Activated T-cell treated with anti-CD3 and anti-CD28 coated beads, Interleukin-2, amount 50 U/mL, for 72 hours (primary cell): ENCODE measurements at places on chromosomes 12 and 14. TPM values are rescaled to one million over a fixed set of nuclear protein-coding genes. Genes with fewer than 3 reads are reported as not detected.

SDSL gene
- 0.29 TPM for total RNA-seq

DNA sequence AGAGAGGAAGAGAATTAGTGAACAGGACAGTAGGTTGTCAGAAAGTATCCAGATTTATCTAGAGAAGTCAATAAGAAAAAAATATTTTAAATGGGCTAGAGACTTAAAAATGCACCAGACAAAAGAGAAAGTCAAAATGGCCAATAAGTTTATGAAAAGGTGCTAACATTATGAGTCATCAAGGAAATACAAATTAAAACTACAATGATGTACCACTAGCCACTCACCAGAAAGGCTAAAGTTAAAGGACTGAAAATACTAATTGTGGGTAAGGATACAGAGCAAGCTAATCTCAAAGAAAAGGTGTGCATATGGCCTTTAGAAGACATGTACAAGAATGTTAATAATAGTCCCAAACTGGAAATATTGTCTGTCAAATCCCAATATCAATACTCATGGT is 37.7 kb downstream of the C12orf50 start:
- no peak overlapping the region for H3K4me3 ChIP-seq
- no peak for DNase-seq
- H3K27ac ChIP-seq, result no peak overlapping the region
- H3K36me3 ChIP-seq, result no peaks in the 10 kb centered on the region
- peaks cover 10% of the 10 kb centered on the region for H3K27me3 ChIP-seq

FAM186B gene
- 0.74 TPM for total RNA-seq

KRT73 gene
- 0.36 TPM for total RNA-seq

KRT2 gene
- total RNA-seq, result not detected

MAP1LC3B2 gene
- total RNA-seq, result 2.0 TPM

- H3K4me1 ChIP-seq, result peaks cover 75% of the 10 kb centered on the region
- H3K4me3 ChIP-seq, result peak overlapping the region; percentile 87
- peak overlapping the region; percentile 97 for H3K27ac ChIP-seq
- H3K36me3 ChIP-seq, result peaks cover 22% of the 10 kb centered on the region
- DNase-seq, result no peak
These were observed 14.8 kb downstream of the LDHB start for GRCh38 chr12:21642707-21643389.

TPPP2 gene
- total RNA-seq, result not detected

APOF gene
- 0.28 TPM for total RNA-seq

DNA sequence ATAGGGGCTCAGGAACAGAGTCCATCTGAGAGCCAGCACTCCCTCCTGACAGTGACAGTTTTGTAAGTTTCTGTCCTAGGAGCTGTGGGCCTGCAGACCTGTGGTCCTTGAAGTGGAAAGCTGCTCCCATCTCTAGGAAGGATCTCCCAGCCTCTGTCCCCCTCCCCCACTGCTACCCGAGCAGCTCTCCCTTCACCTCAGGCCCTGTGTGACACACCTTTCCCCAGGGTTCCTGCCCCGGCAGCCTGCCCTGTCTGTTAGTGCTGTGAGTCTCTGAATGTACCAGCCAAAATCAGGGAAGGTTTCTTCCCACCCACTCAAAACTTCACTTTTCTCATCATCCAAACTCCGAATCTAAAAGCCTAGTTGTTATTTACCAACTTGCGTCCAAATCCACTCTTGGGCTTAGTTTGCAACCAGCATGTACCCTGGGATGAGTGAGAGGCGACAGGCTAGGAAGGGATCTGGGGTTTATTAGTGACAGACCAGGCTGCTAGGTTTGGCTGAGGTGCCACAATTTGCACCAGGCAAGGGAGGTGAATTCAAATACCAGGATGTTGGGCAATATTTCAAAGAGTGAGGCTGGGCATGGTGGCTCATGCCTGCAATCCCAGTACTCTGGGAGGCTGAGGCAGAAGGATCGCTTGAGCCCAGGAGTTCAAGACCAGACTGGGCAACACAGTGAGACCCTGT is 39.9 kb downstream of the NINJ2 start:
- H3K27ac ChIP-seq, result no peak overlapping the region
- no peaks in the 10 kb centered on the region for H3K36me3 ChIP-seq
- no peak for DNase-seq

DNA sequence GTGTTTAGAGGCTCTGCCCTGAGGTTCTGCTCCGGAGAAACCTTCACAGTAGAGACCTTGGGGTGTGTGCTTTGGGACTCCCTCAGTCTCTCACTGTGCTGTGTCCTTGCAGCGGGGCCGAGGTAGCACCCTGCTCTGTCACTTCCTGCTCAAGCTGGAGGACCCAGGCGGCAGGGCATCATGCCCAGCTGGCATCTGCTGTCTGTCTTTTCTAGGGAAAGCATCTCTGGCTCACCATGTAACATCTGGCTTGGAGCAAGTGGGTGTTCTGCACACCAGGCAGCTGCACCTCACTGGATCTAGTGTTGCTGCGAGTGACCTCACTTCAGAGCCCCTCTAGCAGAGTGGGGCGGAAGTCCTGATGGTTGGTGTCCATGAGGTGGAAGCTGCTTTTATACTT is 124.5 kb downstream of the ESRRB start:
- no peak for DNase-seq
- H3K4me3 ChIP-seq, result no peak overlapping the region
- no peaks in the 10 kb centered on the region for H3K4me1 ChIP-seq
- no peaks in the 10 kb centered on the region for H3K27me3 ChIP-seq
- H3K27ac ChIP-seq, result no peak overlapping the region
- no peaks in the 10 kb centered on the region for H3K36me3 ChIP-seq
